ENCODE measurements at places on chromosomes 5 and 9.
A peak's percentile ranks its signal among the peaks of the same experiment; 100 is the strongest.

- DNase-seq = no peak
These were observed 207.6 kb downstream of the MPDZ start for GRCh38 chr9:13071921-13072320.

DNA sequence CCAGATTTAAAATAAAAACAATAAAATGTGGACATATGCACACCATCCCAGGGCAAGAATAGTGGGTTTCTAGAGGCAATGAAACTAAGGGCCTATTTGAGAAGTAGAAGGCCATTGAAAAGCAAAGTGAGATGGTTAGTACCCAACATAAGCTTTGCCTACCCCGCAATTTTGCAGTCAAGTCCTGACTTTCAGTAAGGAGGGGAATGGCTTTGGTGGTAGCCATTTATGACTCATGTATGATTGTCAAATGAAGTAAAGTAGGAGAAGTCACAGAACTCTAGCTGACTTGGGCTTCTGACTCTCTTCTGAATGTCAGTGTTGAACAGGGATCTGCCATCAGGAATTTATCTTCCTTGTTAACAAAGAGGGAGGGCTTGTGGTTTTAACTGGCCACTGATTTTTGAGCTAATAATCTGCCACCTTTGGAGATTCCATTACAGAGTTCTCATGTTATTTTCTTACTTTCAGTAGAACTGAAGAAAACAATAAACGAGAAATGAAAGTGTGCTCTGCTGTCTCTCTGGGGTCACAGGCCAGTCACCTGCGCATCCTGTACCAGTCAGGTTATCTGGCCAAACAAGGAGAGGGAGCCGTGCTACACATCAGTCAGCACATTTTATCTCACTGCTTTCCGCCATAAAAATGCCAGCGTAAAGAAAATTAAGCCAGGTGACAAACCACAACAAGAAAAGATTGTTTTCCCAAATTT lies 14.3 kb upstream of the SNCAIP start:
- no peak for DNase-seq

DNA sequence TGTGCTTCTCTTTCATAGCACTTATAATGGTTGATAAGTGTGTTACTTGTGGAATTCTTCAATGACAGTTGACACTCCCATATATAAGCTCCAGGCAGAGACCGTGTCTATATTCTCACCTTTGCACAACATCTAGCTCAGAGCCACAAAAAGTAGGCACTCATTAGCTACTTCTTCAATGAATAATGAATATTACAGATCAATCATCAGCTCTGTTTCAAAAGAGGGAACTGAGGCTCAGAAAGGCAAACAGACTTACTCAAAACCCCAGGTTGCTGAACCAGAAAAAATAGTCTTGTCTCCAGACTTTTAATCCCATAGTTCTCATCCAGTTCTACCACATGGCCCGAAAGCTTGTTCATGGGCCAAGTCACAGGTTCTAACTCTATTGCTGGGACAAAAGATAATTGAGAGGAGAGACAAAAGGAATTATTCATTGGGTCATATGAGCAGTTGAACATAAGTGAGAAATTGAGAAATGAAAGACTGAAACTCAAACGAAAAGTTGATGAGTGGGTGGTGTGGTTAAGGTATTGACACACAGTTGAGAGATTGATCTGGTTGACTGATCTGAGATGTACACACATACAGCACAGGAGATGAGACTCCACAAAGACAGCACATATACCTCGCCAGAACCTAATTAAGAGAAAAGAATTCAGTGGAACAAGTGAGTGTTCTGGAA lies 381.6 kb downstream of the EFNA5 start:
- no peak for DNase-seq

- no peak for DNase-seq
These were observed 40.1 kb downstream of the ALG2 start for GRCh38 chr9:99181621-99182020.

DNA sequence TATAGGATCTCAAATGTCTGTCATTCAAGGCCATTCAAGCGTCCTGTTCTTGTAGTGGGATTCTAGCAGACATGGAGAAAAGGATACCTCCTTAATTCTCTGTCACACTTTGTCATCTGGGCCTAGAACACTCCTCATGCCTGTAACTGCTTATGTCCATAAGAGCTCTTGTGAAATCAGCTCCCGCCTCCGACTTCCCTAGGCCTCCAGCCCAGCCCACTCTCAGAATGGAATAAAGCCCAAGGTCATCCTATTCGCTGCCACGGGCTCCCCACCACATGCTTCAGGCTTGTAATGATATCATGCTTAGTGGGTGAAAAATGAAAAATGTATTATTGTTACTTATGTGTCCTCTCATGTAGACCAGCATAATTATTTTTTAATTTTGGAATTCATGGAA lies 632.5 kb downstream of the ISL1 start:
- DNase-seq = no peak

DNA sequence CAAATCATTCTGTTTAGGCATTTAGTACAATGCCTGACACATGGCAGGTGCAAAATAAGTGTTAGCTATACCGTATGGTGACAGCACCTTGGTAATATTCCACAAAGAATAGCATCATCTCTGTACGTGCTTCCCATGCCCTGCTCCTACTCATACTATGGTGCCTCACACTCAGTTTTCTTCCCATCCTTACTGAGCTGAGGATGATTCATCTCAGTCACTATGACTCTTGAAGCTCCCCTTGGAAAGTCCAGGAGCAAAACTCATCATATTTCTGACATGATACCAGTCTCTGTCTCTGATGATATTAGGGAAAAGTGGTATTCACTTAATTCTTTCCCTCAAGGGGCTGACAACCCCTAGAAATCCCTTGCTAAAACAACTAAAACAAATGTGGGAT lies 423.3 kb downstream of the EFNA5 start:
- no peak for DNase-seq

- peak; percentile 81 for DNase-seq
These were observed at the start of gene C9orf72 for GRCh38 chr9:27572918-27573633. Gene C9orf72 (minus strand): TSS chr9:27573481. CDS start chr9:27567120, 6,361 bp downstream.

DNA sequence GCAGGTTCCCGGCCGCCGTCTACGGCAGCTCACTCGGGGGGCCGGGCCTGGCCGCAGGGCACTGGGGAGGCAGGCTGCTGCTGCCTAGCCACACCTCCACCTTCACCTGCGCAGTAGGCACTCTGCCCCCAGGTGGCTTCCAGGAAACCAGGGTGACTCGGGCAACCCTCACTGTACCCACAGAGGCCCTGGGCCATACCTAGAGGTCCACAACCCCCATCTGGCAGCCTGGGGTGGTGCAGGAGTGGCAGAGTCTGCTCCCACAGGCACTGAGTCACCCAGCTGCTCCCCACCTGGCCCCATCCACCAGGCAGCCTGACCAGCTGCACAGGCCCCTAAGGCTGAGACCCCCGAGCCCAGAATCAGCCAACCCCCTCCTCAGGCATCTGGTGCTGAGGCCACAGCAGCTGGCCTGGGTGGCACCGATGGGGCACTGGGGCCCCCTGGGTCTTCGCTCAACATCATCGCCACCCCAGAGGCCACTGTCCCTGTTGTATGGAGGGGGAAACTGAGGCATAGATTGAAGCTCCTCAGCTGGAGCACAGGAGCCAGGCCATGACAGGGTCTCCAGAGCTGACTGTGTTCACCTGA lies 70.2 kb downstream of the KCNT1 start:
- DNase-seq = no peak

GRCh38 chr5:150024346-150024984 lies 23.9 kb downstream of the HMGXB3 start:
- no peak for DNase-seq

GRCh38 chr5:115639377-115639776 lies 13.5 kb upstream of the TMED7 start:
- DNase-seq = no peak

DNA sequence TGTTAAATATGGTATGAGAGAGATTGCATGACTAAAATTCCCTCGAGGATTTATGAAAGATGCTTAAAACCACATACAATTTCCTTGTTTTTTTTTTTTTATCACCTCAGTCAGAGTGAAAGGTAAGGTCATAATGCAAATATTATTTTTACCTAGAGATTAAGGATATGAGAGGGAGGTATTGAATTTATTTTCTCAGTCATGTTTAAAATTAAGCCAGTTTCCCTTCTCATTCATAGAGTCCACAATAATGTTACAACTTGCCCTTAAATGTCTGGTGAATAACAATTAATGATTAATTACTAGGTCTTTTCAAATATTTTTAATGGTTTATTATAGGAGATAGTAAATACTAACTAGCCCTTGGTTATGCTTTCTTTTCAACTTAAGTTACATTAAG lies 144.9 kb upstream of the HAPLN1 start:
- DNase-seq = no peak

GRCh38 chr9:38689678-38690077 lies 30.3 kb downstream of the FAM240B start:
- DNase-seq = no peak

DNA sequence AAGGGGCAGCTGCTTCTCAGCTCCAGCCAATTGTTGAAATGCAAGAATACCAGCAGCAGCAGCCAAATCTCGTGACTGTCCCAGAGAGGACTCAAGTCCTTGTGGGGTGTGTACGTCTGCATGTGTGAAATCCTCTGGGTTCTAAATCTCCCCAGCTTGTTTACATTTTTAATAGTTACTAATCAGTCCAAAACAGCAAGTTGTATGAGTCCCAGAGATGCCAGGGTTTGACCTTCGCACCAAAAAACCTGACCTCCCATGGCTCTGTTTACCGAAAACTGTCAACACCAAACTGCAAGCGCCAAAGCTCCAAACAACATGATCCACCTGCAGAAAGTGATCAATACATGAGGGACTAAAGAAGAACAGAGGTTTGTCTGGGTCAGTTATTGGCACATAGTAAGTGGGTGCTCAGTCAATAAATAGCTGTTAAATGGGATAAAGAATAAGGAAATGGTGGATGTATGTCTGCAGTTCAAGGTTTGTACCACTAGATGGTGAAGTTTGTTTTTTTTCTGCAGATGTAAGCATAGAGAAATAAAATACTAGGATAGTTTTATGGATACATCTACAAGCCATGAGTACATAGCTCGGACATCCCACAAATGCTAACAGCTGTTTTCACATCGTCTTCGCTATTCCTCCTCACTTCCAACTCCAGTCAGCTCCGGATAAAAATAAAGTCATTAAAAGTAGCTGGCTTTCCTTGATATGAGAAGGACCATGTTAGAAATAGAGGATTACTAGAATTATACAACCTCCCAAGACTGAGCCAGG lies 85.3 kb upstream of the ADRB2 start:
- no peak for DNase-seq

- no peak for DNase-seq
These were observed 302.4 kb upstream of the ZNF462 start for GRCh38 chr9:106560540-106560939.

DNA sequence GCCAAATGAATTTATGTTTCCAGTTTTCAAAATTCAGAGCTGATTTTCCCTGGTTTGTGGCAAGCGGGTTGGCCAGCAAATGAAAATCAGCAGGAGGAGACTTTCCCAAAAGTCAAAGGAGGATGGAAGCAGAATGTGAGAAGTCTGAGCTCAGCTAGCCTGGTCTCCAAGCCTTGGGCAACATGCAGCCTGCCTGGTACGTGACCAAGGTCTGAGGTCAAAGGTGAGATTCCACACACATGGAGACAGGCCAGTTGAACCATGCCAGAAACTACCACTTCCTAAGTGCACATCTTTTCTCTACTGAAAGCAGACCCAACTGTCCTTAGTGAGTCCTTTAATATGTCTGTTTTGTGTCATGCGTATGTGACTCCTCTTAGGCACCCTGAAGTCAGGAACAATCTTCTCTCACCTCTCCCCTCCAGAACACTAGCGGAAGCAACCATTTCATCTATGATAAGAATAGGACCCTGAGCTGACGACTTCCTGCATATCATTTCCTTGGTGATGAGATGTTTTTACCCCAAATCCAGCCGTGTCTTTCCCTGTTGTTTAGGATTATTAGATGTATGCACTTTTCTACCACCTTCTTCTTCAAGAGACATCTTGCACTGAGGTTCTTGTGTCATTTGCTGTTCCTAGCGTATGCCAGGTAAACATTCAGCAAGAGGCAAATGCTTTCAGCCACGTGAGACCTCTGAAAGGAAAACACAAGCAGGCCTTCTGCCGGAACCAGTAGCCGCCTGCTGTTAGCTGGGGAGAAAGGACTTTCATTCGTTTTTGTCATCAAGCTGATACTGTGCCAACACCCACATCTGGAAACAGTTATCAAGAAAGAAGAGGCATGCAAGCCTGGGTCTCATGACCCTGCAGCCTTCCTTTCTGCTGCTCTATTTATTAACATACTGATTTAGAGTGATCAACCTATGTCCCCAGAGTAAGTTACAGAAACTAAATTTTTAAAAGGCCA lies 9.7 kb upstream of the TGFBI start:
- DNase-seq = no peak

GRCh38 chr5:94260096-94260495 lies 358.3 kb downstream of the KIAA0825 start:
- no peak for DNase-seq

DNA sequence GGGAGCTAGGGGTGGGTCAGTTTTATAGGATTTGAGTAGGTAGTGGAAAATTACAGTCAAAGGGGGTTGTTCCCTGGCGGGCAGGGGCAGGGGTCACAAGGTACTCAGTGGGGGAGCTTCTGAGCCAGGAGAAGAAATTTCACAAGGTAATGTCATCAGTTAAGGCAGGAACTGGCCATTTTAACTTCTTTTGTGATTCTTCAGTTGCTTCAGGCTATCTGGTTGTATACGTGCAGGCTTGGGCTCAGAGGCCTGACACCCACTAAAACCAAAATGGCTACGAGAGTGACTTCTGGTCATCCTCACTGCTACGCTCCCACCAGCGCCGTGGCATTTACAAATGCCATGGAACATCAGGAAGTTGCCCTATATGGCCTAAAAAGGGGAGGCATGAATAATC lies 20.7 kb upstream of the NXNL2 start:
- DNase-seq = no peak

DNA sequence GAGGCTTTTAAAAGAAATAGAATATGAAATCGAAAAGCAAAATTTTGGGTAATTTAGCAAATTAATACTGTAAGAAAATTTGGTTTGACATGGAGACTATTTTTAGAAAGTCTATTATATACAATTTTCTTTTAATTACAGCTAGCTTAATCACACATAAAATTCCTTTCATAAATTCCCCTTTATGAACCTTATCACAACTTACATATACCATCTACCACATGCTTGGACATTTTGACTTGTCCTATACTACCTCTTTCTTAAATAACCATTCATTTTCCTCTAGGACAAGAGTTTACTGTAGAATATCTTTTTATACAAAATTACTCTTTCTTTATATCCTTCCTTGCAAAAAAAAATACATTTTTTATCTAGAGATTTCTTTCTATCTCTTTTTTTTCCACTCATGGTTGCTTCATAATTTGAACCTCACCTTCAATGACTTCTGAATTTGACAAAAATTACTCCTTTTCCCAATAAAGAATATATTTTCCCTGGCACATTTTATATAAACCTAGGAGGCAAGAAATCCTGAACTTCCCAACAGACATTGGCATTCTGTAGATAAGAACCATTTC lies 34.0 kb upstream of the SYK start:
- DNase-seq = no peak

GRCh38 chr5:56026863-56027300 lies 32.1 kb upstream of the IL6ST start:
- DNase-seq = no peak

DNA sequence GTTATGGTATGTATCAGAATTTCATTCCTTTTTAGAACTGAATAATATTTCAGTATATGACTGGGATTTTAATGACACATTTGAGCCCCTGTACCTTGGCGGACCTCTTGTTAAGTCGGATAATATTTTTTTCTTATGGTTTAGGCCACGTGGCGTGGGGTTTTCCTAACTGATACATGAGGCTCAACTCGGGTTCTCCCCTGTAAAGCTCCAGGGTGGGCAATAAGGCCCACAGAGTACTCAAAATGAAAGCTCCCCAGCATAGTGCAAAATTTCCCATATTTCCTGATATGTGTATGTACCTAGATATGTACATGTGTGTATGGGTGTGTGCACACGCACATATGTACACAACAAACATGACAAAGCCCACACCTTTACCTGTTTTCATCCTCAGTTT lies 24.5 kb downstream of the TICAM2 start:
- DNase-seq = no peak
